ENCODE measurements at places on chromosomes 13 and 19.

DNA sequence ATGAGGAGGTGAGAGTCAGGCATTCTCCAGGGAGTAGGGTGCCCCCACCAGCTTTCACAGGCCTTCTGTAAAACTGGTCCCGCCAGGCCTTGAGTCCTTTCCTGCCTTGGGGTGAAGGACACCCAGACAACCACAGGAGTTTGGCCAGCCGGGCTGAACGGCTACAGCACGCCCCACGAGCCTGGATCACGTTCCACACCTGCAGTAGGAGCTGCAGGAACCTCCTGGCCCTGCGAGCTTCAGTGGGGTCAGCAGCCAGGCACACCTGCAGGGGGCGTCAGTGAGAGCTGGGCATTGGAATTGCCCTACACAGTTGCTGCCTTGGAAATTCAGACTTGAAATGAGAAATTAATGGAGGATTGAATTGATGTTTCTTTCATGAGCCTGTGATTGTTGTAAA lies 45.7 kb downstream of the COL4A2 start:
- DNase-seq, result no peak

GRCh38 chr13:59458908-59459579 lies 704.7 kb downstream of the DIAPH3 start:
- DNase-seq, result no peak

- DNase-seq, result no peak
These were observed 21.0 kb downstream of the PEPD start for GRCh38 chr19:33500586-33500985.

DNA sequence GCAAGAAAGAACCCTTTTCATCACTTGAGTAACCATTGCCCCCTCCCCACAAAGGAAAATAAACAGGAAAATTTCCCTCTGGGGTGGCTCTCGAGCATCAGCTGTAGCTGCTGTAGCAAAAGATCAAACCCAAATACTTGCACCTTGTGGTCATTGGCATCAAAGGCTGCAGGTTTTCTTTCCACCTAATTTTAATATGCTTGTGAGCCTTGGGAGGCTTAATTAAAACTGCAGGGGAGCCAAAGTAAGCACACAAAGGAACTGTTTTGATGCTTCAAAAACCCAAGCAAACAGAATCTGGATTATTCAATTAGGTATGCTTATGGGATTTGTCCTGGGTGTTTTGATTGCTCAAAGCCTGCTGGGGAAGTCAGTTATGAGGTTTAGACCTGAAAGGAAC lies 119.5 kb downstream of the SHISA2 start:
- DNase-seq, result no peak

DNA sequence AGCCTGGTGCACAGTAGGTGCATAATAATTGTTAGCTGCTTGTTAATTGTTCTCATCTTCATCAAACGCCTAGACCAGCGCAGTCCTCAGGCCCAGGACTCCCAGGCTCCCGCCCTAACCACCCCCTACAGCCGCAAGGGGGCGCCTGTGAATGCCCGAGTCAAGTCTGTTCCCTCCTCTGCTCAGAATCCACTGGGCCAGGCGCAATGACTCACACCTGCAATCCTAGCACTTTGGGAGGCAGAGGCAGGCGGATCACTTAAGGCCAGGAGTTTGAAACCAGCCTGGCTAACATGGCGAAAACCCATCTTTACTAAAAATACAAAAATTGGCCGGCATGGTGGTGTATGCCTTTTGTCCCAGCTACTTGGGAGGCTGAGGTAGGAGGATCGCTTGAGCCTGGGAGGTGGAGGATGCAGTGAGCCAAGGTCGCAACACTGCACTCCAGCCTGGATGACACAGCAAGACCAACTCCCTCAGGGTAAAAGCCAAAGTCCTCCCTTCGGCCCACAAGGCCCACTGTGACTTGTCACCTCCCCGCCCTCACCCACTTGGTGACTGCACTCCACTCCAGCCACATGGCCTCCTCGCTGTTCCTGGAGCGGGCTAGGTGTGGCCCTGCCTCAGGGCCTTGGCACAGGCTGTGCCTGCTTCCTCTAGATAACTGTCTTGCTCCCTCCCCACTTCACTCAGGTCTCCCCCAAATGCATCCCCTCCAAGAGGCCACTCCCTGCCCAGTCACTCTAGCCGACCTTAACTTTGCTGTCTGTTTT lies 9.1 kb downstream of the ZNF653 start:
- DNase-seq, result peak; percentile 82

Measured in ecto neural progenitor cell (in vitro differentiated cells).